ENCODE measurements at places on chromosomes 16 and 17. TPM values are rescaled to one million over a fixed set of nuclear protein-coding genes. Genes with fewer than 3 reads are reported as not detected.
A peak's percentile ranks its signal among the peaks of the same experiment; 100 is the strongest.

- no peak for DNase-seq
These were observed 97.9 kb downstream of the HS3ST3B1 start for GRCh38 chr17:14398766-14399165.

DNA sequence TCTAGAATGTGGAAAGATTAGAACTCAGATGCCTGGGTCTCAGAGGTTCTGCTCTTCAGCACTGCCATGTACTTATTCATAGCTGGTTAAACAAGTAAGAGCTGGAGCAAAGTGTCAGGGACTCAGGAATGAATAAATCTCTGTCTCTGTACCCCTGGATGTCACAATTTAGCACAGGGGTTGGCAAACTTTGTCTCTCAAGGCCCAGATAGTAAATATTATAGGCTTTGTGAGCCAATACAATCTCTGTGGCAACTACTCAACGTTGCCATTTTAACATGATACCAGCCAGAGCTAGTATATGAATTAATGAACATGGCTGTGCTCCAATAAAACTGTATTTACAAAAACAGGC is 220.3 kb upstream of the MON1B start:
- no peak for DNase-seq

Gene NATD1
- polyA plus RNA-seq = 2.1 TPM

DNA sequence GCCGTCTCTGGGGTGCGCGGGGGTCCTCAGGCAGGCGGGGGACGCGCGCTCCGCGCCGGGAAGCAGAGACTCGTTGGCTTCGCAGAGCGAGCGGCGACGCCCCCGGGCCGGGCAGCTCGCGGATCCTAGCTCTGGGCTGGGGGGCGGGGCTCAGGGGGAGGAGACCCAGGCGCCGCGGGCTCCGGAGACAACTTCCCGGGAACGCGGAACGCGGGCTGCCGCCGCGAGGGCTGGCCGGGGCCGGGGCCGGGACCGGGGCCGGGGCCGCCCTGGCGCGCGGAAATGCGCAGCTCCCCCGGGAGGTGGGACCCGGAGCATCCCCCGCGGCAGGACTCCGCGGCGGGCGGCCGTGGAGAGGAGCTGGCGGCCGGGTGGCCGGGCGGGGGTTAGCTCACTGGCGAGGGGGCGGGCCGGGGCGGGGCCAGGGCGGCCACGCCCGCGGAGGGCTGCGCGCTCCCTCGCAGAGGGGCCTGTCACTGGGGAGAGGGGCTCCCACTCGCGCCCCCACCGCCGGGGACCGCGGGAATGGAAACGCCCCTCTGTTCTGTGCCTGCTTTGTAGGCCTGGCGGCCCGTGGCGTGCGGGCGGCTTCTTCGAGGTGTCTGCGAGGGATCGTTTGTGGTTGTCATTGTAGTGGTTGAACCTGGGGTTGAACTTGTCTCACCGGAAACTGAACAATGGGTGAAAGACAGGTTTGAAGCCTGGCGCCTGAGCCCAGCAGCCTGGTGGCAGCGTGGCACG is at the start of gene GAS7:
Gene GAS7 (minus strand): TSS at position 98 of the 741 bp plus-strand sequence.
- DNase-seq = peak; percentile 86

Gene C16orf96
- 0.09 TPM for polyA plus RNA-seq

Gene ACSM5
- polyA plus RNA-seq = not detected

GRCh38 chr17:82702231-82702927 is 3.9 kb upstream of the RAB40B start:
- no peak for DNase-seq

Gene EMP2
- polyA plus RNA-seq = 40.1 TPM

Gene SOCS7
- polyA plus RNA-seq = 5.0 TPM

Gene TEX19
- 0.23 TPM for polyA plus RNA-seq

DNA sequence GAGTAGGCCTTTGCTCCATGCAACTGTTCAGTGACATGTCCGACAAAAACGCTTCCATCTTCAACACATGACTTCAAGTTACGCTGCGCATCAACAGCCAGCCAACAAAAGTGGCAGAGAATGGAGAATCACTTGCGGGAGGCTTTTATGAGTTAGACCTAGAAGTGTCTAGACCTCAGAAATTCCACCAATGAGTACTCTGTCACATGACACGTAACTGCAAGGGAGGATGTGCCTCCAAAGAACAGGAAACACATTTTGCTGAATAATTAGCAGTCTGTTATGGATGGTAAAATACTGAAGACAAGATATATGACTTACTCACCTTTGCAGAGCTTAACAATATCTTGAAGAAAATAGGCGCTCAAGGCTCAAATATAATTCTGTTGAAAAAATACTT is 62.1 kb downstream of the MYO1D start:
- DNase-seq = no peak
